ENCODE measurements at places on chromosomes 5 and 9.

DNA sequence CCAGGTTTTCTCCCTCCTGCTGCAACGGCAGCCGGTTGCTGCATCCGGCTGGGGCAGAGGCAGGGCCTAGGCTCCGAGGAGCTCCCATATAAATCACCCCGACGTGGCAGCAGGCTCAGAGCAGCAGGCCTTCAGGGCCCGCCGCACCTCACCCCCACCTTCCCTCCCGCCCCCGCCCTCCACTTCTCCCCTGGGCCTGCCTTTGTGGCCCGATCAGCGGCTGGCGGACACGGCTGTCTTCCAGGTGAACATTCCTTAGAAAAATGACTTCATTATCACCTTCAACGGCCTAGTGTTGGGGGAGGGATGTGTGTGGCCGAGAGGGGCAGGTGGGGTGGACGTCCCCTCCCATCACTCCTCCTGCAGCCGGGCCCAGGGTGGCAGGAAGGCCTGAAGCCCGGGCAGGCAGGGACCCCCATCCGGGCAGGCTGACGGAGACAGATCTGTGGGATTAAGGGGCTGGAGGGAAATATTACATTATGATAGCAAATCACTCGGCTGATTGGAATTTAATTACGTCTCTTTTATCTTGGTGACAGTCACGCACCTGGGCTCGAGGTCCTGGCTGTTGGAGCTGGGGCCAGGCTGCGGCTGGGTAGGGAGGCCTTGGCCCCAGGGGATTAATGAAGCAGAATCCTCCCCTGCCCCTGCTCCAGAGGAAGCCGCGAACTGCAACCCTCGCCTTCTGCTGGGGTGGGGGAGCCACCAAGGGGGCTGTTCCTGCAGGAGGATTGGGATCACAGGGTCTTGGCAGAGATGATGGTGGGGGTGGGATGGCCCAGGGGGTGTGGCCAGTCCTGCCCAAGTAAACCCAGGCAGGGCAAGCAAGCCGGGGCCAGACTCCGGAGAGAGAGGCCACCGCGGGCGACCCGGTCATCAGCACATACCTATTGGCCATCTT lies 38.4 kb upstream of the RXRA start:
- no peak for DNase-seq

- no peak for DNase-seq
Measured at GRCh38 chr9:82332018-82332773, 343.6 kb downstream of the SPATA31D1 start.

DNA sequence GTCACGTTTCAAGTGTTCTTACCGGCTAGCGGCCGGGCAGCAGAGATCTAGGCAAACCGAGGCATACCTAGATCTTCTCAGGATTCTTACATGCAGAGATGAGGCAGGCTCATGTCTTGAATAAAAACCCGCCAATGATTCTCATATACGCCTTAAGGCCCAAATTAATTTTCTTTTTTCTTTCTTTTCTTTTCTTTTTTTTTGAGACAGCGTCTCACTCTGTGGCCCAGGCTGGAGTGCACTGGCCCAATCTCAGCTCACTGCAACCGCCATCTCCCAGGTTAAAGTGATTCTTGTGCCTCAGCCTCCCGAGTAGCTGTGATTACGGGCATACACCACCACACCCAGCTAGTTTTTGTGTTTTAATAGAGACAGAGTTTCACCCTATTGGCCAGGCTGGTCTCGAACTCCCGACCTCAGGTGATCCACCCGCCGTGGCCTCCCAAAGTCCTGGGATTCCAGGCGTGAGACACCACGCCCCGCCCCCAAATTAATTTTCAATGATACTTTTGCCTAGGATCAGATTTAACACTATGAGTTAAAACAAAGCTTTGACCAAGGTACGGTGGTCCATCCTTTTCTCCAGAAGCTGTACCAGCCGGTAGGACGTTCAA lies 1.5 kb downstream of the C9orf40 start:
- no peak for DNase-seq

- DNase-seq = no peak
Measured at GRCh38 chr5:23742701-23743100, 235.3 kb downstream of the PRDM9 start.

- peak; percentile 73 for DNase-seq
Measured at GRCh38 chr5:177452688-177453638, 6.3 kb downstream of the PRR7 start.

GRCh38 chr5:178590141-178590923 lies at the start of gene COL23A1:
COL23A1 (minus strand) TSS chr5:178590393.
- peak; percentile 55 for DNase-seq

- peak; percentile 41 for DNase-seq
Measured at GRCh38 chr5:135356522-135357318, 42.3 kb downstream of the MACROH2A1 start.

DNA sequence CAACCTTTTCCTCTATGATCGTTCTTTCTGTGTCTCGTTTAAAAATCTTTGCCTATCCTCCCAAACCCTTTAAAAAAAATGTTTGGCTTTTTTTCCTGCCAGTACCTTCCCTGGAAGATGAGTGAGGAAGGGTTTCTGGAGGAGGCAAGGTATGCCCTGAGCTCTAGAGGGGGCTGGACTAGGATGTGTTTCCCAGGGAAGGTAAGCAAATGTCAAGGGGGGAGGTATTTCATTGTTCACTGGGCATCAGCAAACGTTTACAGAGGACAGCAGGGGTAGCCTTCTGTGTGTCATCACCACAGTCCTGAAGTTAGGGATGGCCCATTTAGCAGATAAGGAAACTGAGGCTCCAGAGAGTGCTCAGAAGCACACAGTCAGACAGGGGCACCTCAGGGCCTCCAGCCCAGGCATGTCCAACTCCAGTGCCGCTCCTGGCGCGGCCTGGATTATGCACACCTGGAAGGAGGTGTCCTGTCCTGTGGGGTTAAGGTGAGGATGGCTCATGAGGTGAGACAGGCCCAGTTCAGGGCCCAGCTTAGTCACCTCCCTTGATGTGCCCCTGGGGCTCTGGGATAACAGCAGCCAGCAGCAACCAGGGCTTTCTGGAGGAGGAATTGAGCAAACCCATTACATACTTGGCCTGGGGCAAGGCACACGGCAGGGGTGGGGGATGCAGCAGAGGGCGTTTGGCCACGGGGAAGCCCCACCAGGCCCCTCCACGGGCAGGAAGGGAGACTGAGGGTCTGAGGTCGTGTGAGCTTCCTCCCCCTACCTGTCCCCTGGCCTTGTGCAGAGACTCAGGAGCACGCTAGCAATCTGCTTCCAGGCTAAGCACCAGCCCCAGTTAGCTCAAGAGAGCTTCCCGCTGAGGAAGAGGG lies 100.3 kb upstream of the LMX1B start:
- no peak for DNase-seq

- DNase-seq = peak; percentile 15
Measured at GRCh38 chr5:129382921-129383672, 77.0 kb upstream of the ADAMTS19 start.

DNA sequence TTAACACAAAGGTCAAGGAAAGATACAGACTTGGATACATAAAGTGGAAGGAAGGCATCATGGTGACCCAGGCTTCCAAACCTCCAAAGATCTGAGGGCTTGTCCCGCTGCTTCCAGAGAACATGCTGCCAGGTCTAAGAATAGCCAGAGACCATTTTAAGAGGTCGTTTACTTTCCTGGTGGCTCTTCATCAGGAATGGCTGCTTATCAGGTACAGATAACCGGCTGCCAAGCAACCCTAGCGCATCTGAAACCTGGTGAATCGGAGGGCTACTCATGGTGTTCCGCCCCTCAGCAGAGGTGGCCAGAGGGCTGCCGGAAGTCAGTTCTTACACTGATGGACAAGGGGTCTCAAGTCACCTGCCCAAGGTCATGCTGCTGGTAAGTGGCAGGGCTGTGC lies 251.3 kb upstream of the DAP start:
- no peak for DNase-seq

DNA sequence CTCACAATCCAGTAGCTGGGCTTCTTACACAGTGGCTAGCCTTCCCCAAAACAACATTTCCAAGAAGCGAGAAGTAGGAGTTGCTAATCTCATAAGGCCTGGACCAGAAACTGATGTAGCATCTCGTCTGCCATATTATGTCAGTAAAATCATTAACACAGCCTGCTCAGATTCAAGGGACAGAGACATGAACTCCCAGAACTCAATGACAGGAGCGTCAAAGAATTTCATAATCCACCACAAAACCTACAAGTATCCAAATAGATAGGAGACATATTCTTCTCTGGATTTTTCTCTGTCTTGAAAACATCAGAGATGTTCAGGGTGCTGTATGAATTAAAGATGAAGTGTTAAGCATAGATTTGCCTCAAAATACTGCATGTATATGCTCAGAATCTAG lies 457.6 kb upstream of the ACTBL2 start:
- no peak for DNase-seq

GRCh38 chr5:124909734-124910133 lies 163.3 kb upstream of the ZNF608 start:
- no peak for DNase-seq

- DNase-seq = no peak
Measured at GRCh38 chr9:81303658-81304057, 385.7 kb downstream of the TLE1 start.

GRCh38 chr5:55316289-55316688 lies 8.5 kb downstream of the MTREX start:
- DNase-seq = no peak

DNA sequence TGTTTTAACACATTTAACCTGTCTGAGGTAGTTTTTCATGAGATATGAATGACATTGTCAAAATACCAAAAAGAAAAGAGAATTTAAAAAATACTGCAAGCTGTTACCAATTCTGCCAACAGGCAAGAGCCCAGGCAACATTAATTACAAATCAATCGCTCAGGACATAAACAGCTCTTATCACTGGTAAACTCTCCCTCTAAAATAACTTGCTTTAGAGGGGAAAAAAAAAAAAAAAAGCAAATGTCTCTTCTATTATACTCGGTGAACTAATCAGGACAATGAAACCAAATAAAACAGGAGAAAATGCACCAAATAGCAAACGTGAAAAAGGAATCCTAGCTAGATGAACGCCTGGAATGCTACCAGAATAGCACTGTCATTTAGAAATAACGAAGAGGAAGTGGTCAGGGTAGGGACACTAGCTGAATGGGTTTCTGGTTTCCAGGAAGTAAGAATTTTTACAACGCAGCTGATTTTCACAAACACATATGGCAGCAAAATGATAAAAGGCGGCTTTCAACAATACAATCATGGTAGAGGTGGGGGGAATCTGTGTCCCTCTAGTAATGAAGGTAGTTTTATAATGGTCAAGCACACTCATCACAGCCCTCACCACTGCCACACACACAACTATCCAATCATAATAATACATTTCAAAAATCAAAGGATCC lies 94.9 kb downstream of the DENND1A start:
- peak; percentile 46 for DNase-seq

GRCh38 chr5:151703227-151703626 lies 16.5 kb upstream of the SPARC start:
- no peak for DNase-seq

DNA sequence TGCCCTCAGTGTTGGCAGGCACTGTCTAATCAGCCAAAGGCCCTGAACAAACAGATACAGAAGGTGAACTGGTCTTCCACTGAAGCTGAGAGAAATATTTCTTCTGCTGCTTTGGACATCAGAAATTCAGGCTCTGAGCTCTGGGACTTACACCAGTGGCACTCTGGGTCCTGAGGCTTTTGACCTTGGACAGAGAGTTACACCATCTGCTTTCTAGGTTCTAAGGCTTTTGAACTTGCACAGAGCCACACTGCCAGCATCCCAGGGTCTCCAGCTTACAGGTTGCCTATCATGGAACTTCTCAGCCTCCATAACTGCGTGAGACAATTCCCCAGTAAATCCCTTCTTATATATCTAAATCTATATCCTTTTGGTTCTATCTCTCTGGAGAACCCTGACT lies 326.7 kb downstream of the MLLT3 start:
- no peak for DNase-seq

GRCh38 chr9:112711050-112711689 lies 6.7 kb downstream of the INIP start:
- DNase-seq = peak; percentile 40

GRCh38 chr9:27600256-27600655 lies 27.0 kb upstream of the C9orf72 start:
- DNase-seq = no peak

- DNase-seq = peak; percentile 96
Measured at GRCh38 chr5:125484742-125485641, 738.6 kb upstream of the ZNF608 start.

GRCh38 chr5:123717139-123717538 lies 205.2 kb downstream of the CSNK1G3 start:
- peak; percentile 53 for DNase-seq

DNA sequence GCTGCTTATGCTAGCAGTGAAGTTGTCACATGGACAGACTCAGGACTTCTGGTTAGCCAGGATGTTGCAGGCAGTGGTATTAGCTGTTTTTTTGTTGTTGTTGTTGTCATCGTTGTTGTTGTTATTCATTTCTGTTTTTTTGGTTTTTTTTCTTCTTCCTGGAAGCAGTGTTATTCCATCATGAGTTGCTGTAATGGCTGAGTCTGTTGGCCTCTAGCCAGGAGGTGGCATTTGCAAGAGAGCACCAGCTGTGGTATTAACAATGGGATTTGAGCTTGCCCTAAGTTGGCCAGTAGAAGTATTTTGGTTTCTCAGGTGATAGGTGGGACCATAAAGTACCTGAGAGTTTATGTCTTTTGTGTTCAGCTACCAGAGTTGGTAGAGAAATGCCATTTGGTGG lies 561.1 kb downstream of the KCTD16 start:
- no peak for DNase-seq

GRCh38 chr5:73883646-73884045 lies 257.6 kb downstream of the ARHGEF28 start:
- no peak for DNase-seq

DNA sequence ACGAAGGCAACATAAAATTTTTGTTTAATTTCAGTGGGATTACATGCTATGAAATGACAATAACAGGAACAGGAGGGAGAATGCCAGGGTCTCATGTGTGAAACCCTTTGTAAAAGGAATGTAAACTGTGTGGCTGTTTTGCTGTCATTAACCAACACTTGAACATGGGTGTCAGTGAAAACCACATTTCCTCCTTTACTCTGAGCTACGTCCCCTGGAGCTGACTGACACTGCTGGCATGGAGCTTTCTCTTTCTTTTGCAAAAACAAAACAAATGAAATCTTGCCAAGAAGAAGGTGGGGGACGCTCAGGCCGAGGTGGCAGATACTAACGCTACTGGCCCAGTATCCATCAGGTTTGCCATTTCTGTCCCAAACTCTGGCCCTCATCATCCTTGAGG lies 121.4 kb downstream of the DMRT2 start:
- DNase-seq = no peak

All from endothelial cell of umbilical vein (primary cell).